ENCODE measurements at places on chromosomes 12 and 14. TPM values are rescaled to one million over a fixed set of nuclear protein-coding genes. Genes with fewer than 3 reads are reported as not detected.
A peak's percentile ranks its signal among the peaks of the same experiment; 100 is the strongest.

- H3K27me3 ChIP-seq, result no peaks in the 10 kb centered on the region
- H3K36me3 ChIP-seq, result no peaks in the 10 kb centered on the region
- H3K4me3 ChIP-seq, result no peak overlapping the region
- no peak for DNase-seq
- H3K27ac ChIP-seq, result no peak overlapping the region
Measured at GRCh38 chr12:44673811-44674210, 202.3 kb downstream of the NELL2 start.

Gene NGB
- total RNA-seq, result not detected

DNA sequence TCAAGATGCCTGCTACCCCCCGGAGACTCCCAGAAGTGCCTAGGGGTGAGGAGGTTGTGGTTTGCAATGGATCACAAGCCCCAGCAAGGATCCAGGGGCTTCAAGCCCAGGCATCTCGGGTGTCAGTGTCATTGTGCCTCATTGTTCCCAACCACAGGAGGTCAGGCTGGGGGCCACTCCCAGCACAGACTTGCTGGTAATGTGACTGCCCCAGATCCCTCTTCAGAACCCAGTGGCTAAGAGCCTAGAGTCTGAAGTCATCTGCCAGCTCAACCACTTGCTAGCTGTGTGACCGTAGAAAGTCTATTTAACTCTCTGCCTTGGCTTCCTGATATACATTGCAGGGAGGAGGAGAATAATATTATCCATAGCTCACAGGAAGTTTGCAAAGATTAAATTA, 7.7 kb upstream of the ASB2 start:
- H3K27ac ChIP-seq, result peak overlapping the region; percentile 98
- H3K36me3 ChIP-seq, result no peaks in the 10 kb centered on the region
- no peaks in the 10 kb centered on the region for H3K27me3 ChIP-seq
- peaks cover 49% of the 10 kb centered on the region for H3K4me1 ChIP-seq
- peak; percentile 83 for DNase-seq

DNA sequence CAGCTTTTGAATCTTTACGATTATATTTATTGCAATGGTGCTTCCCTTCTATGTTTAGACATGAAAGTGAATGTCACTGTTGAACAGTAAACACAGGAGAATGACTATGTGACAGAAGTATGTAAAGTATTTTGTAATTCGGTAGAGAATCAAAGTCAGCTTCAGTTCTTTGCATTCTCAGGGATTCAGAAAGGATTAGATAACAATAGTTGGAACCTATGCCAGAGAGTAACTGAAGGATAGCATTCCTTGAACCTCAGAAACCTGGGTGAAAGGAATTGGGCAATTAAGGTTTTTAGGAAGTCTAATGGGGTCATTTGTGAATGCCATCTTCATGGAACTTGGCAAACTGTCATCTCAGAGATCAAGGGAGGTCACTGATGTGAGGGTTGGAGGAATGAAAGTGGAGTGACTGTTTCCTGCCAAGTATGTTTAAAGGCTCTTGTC, 305.3 kb upstream of the DDHD1 start:
- no peaks in the 10 kb centered on the region for H3K36me3 ChIP-seq
- H3K27ac ChIP-seq, result no peak overlapping the region
- H3K4me3 ChIP-seq, result no peak overlapping the region
- no peak for DNase-seq
- peaks cover 6% of the 10 kb centered on the region for H3K4me1 ChIP-seq

- H3K36me3 ChIP-seq, result no peaks in the 10 kb centered on the region
- no peak overlapping the region for H3K27ac ChIP-seq
- no peak for DNase-seq
- H3K27me3 ChIP-seq, result peaks cover 1% of the 10 kb centered on the region
- H3K4me1 ChIP-seq, result no peaks in the 10 kb centered on the region
Measured at GRCh38 chr12:52200781-52201450, 9.1 kb upstream of the KRT80 start.

- H3K27ac ChIP-seq, result no peak overlapping the region
- no peaks in the 10 kb centered on the region for H3K36me3 ChIP-seq
- H3K4me1 ChIP-seq, result no peaks in the 10 kb centered on the region
- DNase-seq, result no peak
- H3K4me3 ChIP-seq, result no peak overlapping the region
- H3K27me3 ChIP-seq, result no peaks in the 10 kb centered on the region
Measured at GRCh38 chr12:81949416-81949815, 190.3 kb upstream of the PPFIA2 start.

All from psoas muscle (tissue), 8 donors.